ENCODE measurements at places on chromosomes 1 and 21.
A peak's percentile ranks its signal among the peaks of the same experiment; 100 is the strongest.

DNA sequence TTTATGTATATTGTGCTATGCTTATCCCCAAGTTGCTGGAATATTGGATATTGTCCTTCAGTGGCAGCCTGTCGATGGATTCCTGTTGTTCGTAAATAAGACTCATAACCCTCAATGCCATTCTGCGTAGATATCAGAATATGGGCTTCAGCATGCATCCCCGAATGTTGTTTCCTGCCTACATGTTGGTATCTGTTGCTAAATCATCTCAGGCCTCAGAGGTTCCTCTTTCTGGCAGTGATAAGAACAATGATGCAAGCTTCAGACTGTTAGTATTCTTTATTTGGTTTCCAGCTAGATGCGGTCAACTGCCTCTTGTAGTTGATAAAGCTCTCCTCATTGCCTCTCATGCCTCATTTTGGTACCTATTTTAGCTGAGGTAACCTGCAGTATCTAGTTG is 2082.6 kb downstream of the MRPL39 start:
- no peak for DNase-seq

GRCh38 chr1:109498161-109498801 is 4.4 kb downstream of the CYB561D1 start:
- DNase-seq = no peak

GRCh38 chr1:41678111-41678878 is 193.8 kb upstream of the EDN2 start:
- peak; percentile 33 for DNase-seq

GRCh38 chr1:869499-870244 is 54.1 kb upstream of the SAMD11 start:
- DNase-seq = no peak

GRCh38 chr1:8551613-8552489 is 233.9 kb downstream of the SLC45A1 start:
- no peak for DNase-seq

GRCh38 chr1:54377040-54377691 is 29.0 kb downstream of the SSBP3 start:
- no peak for DNase-seq

DNA sequence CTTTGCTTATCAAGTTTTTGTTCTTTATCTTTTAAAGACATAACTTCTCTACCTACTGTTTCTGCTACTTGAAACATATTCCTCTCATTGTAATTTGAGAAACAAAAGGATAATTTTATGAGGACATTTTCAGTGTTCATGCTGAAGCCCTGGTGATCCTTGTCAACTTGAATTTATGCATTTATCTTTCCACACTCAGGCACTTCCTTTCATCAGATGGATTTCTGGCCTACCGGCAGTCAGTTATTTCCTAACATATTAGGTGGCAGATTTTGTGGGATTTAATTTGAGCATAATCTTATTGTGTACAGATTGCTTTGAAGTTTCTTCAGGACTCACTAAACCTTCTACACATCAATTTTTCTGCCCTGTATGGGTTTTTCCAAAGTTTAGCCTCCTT is 75.0 kb downstream of the RGL1 start:
- no peak for DNase-seq

GRCh38 chr1:162421258-162422164 is 9.6 kb upstream of the SH2D1B start:
- no peak for DNase-seq

DNA sequence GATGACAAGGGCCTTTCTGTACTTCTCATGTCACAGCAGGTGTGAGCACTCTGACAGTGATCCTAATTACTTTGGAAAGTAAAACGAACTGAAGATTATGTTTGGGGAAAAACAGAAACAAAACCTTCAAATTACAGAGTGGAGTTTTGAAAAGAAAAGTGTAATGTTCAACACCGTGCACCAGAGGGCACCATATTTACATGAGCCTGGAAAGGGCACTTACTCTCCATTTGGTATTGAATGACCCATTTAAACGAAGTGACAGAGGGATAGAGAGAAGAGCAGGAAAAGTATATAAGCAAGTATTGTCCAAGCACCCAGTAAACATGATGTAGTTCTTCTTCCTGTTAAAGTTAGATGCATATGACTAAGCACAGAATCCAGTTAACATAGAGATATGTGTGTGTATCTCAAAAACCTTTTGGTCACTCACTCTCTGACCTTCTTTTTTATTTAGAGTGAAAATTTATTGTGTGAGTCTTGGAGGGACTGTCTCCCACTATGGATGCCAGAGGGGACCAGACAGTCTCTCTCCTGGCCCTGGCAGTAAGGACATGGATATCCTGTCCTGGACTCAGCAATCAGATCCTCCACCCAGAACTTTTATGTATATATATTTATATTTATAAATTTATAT is 3.8 kb upstream of the RGSL1 start:
- peak; percentile 16 for DNase-seq

DNA sequence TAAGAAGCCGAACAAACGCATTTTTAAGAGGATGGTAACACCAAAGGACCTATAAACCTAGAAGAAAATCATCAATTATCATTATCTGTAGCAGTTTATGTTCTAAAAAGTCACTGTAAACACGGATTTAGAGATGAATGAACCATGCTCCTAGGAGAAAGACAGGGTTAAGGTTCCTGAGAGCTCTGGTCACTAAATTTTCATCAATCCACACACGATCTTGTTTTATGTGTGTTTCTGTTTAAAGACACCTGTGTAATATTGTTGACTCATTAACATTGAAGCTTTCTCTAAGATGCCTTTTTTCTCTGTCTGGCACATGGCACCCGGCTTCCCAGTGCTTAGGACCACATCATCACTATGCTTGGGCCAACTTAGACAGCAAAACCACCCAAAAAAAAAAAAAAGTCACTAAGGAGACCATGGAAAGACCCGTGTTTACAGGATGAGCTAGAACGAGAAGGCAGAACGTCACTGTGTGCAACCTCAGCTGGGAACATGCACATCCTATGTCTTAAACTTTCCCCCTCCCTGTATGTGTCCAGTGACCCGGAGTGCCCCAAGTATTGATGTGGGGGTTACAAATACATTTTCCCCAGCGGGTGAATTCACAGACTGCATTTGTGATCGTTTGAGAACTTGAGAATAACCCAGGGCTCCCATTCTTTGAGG is 55.8 kb upstream of the PDE9A start:
- no peak for DNase-seq

DNA sequence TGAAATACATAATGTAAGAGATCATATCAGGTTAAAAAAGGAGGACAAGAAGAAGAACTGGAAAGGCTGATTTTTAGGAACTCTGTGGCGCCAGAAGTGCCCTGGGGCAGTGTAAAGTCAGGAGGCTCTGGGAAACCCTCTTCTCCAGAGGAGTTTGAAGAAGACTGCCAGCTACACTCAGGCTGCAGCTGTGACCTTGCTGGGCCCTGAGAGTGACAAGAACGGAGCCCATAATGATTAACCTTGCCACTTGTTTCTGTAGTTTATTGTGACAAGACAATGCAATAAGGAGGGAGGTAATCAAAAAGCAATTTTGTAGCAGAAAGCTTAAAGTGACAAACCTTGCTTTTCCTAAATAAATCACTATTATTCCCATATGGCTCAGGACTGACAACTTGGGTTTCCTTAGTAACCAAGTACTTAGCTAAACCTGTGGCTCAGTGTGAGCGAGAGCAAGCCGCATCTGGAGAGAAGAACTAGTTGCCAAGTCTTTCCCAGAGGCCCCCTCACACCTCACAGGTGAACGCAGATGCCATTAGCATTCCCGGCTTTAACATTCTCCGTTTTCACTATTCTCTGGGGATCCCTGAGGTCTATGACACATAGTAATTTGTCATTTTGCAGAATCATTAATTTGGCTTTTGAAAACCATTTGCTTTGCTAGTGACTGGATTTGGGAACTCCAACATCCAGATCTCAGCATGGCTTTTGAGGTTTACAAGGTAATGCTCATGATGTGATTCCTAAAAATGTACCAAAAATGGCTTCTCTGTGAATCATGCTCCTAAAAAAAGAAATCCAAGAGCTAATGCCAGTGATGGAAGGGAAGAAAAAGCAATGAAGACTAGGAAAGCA is 115.9 kb downstream of the OMA1 start:
- DNase-seq = no peak

DNA sequence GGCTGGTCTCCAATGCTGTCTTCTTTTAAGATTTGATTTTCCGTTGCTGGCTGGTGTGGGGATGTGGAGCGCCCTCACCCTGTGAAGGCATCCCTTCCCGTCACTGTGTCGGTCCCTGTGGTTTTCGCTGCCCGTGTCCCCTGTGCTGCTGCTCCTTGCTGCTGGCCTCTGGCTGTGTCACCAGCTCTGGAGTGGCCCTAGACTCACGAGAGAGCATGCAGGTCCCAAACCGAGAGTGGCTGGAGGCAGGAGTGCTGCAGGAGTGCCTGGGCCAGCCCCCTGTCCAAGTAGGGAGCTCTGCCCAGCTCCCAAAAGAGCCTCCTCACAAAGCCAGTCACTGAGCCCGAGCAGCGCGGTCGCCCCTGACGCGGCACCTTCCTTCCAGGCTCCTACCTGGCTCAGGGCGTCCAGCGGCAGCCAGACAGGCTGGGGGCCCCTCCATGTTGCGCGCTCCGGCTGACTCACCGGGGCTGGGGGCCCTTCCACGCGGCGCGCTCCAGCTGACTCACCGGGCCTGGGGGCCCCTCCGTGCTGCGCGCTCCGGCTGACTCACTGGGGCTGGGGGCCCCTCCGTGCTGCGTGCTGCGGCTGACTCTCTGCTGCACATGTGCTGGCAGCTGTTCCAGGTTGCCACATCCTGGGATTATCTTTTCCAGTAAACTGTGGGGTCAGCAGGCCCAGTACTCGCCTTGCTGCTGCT is 106.7 kb upstream of the COL6A1 start:
- no peak for DNase-seq

DNA sequence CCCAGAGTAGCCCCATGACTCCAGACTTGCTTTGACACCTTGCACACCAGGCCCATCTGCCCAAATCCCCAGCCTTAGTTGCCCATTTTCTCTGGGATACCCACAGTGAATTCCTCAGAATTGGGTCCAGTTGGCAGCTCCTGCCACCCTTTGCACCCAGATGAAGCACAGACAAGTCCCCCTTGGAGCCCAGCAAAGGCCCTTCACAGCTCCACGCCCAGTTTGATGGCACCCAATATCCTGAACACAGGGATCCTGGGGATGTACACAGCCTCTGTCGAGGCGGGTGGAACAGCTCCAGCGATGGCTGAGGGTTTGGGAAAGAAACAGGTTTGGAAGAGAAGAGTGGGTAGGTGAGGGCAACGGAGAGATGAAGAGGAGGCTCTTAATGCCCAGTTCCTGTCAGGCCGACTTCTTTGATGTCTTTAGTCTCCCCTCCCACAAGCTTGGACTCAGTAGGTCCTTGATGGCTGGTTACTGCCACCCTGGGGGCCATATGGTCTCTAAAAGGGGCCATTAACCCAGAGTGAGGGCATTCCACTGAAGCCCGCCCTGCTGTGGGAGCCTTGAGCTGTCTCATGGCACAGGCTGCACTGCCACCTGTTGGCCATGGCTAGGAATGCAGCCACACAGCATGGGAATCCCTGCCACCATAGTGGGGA is 21.7 kb downstream of the TMEM53 start:
- no peak for DNase-seq

GRCh38 chr1:153683854-153684253 is 5.4 kb downstream of the NPR1 start:
- DNase-seq = no peak

- DNase-seq = no peak
These were observed 251.8 kb upstream of the VAMP3 start for GRCh38 chr1:7519181-7519860.

DNA sequence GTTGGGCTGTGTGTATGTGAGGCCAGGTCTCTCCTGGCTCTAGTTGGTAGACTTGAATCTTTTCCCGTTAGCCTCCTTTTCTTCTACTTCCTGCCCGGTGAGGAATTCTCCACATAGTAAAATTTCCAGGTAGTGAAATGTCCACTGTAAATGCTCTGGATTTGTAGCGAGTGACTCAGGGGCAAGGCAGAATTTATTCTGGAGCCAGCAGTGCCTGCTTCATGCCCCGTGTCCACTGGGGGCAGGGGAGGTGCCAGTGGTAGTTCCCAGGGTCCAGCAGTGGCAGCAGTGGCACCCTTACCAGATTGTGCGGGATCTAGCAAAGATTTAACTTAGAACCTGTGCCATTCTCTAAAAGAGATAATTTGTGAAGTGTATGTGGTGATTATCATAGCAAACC is 74.5 kb upstream of the USP24 start:
- DNase-seq = no peak

- DNase-seq = no peak
These were observed 13.5 kb upstream of the CACNA1E start for GRCh38 chr1:181469829-181470228.

DNA sequence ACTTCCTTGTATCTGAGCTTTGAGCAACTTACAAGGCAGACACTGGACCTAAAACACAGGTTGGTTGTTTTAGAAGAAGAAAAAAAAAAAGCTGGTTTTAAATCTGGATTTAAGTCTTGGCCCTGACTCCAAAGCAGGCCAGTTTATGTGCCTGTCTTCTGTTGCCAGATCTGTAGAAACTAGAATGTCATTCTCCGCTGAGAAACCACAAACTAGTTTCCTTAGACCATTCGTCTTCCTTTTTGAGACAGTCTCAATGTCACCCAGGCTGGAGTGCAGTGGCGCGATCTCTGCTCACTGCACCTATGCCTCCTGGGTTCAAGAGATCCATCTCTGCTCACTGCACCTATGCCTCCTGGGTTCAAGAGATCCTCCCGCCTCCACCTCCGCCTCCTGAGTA is 33.9 kb downstream of the APP start:
- peak; percentile 30 for DNase-seq

DNA sequence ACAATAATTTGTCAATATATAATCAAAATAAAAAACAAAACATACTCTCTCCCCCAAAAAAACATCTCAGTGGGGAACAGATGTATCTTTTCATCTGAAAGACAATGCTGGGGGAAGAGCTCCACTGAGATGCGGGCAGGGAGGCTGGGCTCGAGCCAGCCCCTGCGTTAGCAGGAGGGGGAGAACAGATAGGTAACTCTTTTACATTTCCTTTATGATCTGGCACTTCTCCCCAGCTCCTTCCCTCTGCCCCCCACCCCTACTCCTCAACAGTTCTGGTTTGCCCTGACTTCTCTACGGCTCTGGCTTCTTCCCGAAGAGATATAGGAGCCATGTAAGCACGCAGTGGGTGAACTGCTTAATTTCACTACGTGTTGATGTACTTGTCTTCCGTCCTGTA is 12.4 kb downstream of the LEPR start:
- no peak for DNase-seq

- DNase-seq = no peak
These were observed 102.0 kb downstream of the DIRAS3 start for GRCh38 chr1:67948151-67949080.

DNA sequence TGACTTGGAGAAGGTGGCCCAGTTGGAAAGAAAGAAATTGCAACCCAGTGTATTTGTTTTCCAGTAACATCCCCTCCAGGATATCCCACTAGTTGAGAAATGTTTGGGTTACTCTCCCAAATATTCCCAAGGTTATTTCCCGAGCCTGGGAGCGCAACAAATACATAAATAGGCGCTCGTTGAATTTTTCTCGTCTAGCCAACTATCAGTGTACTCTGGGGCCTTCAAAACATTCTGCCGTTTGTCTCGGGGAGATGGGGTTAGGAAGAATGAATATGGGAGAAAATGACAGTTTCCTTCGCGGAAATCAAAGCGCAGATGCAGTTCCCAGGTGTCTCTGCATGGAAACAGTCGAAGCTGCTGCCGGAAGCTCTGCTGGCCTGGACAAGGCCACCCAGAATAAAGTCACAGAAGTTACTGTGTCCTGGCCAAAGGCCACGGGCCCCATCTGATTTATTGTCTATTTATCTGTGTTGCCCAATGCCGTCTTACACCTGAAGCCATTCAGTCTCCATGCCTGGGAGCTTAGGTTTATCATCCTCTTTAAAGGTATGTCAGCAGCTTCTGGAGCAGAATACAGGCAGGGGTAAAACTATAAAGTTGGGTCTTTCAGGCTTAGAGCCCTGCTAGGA is 1.0 kb downstream of the C1orf115 start:
- no peak for DNase-seq
